ENCODE measurements at places on chromosomes 16 and 17. TPM values are rescaled to one million over a fixed set of nuclear protein-coding genes. Genes with fewer than 3 reads are reported as not detected.

The RASL10B gene
- total RNA-seq, result 2.7 TPM

The UTS2R gene
- total RNA-seq, result not detected

The MIF4GD gene
- 39.0 TPM for total RNA-seq

The GNG13 gene
- not detected for total RNA-seq

The ITGAD gene
- not detected for total RNA-seq

The ANKS4B gene
- not detected for total RNA-seq

The ALOX15B gene
- total RNA-seq, result 0.09 TPM

DNA sequence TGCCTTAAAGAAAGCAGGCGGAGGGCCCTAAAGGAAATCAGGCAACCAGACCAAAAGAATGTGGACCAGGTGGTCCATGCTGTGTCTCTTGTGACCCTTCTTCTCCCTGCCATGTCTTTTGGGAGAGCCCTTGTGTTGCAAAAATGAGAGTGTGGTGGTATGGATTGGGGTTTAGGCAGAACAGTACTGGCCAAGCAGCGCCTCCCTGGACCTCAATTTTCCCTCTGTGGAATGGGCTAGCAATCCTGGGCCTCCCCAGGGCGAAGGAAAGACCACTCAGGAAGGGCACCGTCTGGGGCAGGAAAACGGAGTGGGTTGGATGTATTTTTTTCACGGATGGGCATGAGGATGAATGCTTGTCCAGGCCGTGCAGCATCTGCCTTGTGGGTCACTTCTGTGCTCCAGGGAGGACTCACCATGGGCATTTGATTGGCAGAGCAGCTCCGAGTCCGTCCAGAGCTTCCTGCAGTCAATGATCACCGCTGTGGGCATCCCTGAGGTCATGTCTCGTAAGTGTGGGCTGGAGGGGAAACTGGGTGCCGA lies 7.6 kb upstream of the NLRC5 start:
- DNase-seq, result no peak

DNA sequence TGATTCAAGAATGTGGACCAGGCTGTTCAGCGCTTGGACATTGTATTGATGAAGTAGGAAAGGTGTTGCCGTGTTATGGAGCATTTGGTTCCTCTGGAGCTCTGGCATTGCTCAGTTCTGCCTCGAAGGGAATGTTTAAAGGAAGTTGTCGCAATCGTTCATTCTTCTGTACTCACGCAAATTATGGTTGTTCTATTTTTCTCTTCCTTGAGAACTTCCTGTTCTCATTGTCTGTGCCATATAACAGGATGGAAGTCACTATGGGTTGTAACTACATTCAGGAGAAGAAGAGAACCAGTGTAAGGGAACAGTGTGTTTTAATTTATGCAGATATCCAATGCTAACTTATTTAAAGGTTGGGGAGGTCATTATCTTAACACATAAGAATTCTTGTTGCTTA lies 13.0 kb downstream of the PCTP start:
- DNase-seq, result no peak

DNA sequence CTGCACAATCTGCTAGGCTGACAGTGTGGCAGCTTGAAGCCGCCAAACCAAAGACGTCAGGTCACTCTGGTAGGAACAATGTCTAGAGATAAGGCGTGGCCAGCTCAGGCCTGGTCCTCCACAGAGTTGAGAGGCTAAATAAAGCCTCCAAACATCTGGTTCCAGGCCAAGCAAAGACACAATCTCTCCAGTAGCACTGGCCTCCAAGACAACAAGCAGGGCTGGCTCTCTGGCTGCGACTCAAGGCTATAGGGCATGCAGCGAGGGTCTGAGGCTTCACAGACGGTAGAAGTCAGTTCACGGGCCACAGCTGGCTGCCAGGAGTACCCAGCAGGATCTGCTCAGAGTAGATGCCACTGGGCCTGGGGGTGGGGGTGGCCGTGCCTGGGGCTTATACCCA lies 75.6 kb downstream of the ABR start:
- DNase-seq, result no peak

DNA sequence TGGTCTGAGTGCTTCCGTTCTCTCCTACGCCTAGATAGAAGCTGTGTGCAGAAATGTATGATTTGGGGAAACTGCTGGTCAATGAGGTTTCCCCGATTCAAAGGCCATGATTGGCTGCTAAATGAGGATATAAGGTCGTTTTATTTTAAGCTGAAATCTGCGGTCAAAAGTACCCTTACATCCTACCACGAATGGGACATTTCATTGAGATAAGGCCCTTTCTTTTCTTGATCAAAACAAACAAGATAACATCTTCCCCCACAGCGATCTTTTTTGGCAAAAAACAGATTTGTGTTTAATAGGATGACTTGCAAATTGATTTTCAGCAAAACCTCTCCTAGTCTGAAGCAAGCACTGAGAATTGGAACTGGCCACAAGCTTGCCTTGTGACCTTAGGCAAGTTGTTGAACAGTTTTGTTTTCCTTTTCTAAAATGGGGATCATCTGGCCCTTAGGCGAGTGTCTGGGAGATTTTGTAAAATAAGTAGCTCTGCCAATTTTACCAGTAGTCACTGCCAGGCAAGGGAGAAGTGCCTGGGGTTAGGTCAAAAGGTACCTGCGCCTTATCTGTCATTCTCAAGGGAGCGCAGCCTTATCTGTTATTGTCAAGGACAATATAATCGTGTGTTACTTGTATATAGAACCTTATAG lies 635 bp downstream of the SCPEP1 start:
- DNase-seq, result no peak

GRCh38 chr17:79666111-79666510 lies 55.3 kb upstream of the RBFOX3 start:
- no peak for DNase-seq

DNA sequence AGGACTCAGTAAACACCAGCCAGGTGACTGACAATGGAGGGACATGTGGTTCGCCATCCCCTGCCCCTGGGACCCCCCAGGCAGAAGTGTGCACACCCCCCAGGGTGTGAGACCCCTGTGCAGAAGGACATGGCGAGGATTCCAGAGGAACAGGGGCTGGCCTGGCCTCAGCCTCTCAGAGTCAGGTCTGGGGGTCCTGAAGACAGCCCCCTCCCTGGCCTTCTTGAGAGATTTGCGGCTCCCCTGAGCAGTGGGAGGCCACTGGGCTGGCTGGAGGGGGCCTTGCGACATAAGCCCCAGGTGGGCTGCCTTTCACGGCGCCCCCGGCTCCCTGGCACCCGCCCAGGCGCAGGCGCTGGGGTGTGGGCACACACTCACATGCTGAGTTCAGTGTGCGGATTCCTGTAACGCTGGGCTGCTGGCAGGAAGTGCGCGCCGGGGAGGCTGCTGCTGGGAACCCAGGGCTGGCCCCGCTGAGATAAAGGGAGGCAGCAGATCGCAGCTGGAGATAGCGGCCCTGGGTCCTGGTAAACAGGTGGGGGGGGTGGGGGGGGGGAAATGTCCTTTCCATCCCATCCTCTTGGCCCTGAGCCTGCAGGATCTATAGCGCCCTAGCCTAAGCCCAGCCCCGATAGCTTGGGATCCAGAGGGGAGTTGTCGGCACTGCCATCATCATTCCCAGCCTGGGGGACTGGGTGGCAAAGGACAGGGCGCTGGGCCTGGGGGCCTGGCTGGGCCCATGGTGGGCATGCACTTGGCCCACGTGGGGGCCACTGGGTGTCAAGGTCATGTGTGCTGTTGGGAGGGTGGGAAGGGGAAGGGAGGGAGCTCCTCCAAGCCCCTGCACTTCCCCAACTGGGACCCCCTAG lies 27.1 kb downstream of the TMEM235 start:
- peak; percentile 90 for DNase-seq

- no peak for DNase-seq
Measured at GRCh38 chr17:65017207-65017774, 39.2 kb downstream of the GNA13 start.

- DNase-seq, result no peak
Measured at GRCh38 chr17:45794840-45795239, 10.7 kb downstream of the CRHR1 start.

GRCh38 chr17:66564992-66565465 lies 262.6 kb downstream of the PRKCA start:
- no peak for DNase-seq

- DNase-seq, result no peak
Measured at GRCh38 chr16:19657831-19658230, 60.2 kb downstream of the KNOP1 start.

DNA sequence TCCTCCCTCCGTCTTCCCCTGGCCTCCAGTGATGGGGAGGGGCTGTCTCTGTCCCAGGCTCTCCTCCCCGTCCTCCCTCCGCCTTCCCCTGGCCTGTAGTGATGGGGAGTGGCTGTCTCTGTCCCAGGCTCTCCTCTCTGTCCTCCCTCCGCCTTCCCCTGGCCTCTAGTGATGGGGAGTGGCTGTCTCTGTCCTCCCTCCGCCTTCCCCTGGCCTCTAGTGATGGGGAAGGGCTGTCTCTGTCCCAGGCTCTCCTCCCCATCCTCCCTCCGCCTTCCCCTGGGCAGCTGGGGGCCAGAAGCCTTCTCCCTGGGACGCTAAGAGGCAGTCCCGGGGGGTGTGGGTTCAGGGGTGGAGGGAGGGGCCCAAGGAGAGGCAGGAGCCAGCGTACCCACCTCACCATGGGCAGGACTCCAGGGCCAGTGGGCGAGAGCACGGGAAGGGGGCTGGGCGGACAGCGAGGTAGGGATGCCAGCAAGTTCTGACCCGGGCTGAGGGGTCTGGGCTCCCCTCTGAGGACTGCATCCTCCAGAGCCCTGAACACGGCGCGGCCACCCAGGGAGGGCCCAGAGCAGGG lies 14.8 kb downstream of the UTS2R start:
- no peak for DNase-seq
